Esophagus squamous epithelium (tissue), 5 donors: ENCODE measurements at places on chromosomes 2 and 18.

DNA sequence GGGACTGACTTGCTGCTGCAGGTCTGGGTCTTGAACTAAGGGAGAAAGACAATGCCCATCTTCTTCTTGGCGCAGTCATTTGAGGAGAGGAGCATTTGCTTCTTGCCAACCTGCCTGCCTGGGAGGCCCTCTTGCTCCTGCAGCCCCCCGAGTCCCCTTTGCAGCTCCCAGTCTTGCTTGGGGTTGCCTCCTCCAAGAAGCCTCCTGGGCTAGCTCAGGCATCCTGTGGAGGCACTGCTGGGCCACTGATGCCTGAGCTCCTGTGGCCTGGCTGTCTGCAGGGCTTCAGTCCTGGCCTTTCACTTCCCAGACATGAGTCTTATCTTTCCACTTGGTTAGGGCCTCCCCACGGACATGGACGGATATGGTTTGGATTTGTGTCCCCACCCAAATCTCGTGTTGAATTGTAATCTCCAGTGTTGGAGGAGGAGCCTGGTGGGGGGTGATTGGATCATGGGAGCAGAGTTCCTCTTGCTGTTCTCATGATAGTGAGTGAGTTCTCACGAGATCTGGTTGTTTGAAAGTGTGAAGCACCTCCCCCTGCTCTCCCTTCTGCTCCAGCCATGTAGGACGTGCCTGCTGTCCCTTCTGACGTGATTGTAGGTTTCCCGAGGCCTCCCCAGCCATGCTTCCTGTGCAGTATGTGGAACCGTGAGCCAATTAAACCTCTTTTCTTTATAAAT is 17.3 kb downstream of the HPCAL1 start:
- DNase-seq = no peak

- DNase-seq = no peak
Observed at GRCh38 chr2:102256276-102256675, 55.1 kb upstream of the IL1RL1 start.

DNA sequence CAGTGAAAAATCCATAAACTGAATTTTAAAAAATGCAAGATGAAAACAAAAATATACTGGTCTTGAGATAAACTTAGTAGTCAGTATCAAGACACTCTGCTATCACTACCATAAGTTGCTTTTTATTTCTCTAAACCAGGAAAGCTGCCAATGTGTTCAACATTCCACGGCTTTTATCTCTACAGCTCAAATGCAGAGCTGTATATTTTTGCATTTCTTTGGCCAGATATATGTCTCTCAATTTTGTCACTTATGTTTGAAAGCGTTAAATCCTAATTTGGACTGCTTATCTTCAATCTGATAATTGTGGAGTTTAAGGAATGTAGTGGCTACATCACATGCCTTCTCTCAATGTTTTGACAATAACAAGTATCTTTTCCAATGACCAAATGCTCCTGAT is 609.5 kb downstream of the EPHA4 start:
- no peak for DNase-seq

- DNase-seq = no peak
Observed at GRCh38 chr18:11932393-11932792, 24.3 kb upstream of the MPPE1 start.

DNA sequence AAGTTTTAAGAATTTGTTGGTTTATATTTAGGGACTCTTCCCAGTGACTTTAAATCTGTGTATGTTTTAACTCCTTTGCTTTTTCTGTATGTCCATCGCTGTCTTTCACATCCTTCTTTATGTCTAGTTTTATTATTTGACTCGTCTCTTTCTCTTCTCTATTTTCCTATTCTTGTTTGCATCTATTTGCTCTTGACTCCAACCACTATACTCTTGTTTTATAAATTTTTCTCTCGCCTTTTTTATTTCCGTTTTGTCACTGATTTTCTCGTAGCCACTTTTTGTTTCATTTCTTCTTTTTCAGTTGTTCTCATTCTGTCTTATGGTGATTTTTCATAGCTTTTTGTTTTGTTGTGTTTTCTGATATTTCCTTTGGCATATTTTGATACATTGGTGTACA is 170.5 kb upstream of the NETO1 start:
- no peak for DNase-seq

DNA sequence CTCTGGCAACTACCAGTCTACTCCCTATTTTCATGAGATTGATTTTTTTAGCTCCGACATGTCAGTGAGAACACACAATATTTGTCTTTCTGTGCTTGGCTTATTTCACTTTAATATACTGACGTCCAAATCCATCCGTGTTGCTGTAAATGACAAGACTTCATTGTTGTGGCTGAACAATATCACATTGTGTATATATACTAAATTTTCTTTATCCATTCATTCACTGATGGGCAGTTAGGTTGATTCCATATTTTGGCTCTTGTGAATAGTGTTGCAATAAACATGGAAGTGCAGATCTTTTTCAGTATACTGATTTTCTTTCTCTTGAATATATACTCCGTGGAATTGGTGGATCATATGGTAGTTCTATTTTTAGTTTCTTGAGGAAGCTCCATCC is 5.8 kb upstream of the TTC21B start:
- DNase-seq = no peak

DNA sequence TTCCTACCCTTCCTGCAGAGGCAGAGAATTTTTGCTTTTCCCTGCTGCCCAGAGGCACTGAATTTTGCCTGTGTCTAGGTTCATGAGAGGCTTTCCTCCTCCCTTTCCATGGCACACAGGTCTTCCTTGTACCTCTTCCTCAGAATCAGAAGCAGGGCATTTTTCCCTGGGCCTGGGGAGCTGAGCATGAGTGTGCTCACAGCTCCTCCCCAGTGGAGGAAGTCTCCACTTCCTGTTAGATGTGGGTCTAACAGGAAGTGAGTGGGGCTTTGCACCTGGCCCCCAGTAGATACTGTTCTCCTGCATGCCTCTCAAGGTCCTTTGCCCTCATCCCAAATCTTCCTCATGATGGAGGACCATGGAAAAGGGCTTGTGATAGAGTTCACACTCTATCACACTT is 297.2 kb upstream of the FIGN start:
- DNase-seq = no peak

- DNase-seq = no peak
Observed at GRCh38 chr2:195579776-195580555, 77.1 kb upstream of the SLC39A10 start.

- no peak for DNase-seq
Observed at GRCh38 chr2:65608466-65608865, 176.1 kb upstream of the SPRED2 start.

- DNase-seq = no peak
Observed at GRCh38 chr18:5503740-5504139, 40.1 kb downstream of the EPB41L3 start.

DNA sequence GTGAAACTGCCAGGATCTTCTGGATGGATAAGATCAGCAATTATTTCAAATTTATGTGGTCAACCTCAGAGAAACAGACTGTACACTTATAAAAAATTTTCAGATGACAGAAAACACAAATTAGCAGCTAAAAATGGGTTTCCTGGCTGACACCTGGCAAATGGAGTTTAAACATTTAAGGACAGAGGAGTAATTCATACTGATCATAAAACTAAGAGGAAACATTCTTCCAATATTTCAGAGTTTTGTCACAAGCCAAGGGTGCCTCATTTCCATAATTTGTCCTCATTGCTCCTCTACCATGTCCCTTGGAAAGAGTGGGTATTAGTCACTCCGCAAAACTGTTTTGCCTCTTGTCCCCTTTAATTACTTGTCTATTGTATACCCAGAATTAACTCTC is 70.2 kb downstream of the TMEFF2 start:
- no peak for DNase-seq

GRCh38 chr2:45901468-45902032 is 250.1 kb downstream of the PRKCE start:
- no peak for DNase-seq

- no peak for DNase-seq
Observed at GRCh38 chr2:11495844-11496681, 30.1 kb upstream of the E2F6 start.

- DNase-seq = no peak
Observed at GRCh38 chr2:188293601-188294351, 2.1 kb downstream of the GULP1 start.

- DNase-seq = no peak
Observed at GRCh38 chr18:11322716-11323115, 173.3 kb upstream of the PIEZO2 start.

GRCh38 chr2:117360586-117360985 is 453.9 kb upstream of the DDX18 start:
- no peak for DNase-seq

- DNase-seq = no peak
Observed at GRCh38 chr18:63961435-63961980, 8.4 kb upstream of the SERPINB8 start.

- no peak for DNase-seq
Observed at GRCh38 chr2:105373895-105374401, 24.9 kb downstream of the FHL2 start.

DNA sequence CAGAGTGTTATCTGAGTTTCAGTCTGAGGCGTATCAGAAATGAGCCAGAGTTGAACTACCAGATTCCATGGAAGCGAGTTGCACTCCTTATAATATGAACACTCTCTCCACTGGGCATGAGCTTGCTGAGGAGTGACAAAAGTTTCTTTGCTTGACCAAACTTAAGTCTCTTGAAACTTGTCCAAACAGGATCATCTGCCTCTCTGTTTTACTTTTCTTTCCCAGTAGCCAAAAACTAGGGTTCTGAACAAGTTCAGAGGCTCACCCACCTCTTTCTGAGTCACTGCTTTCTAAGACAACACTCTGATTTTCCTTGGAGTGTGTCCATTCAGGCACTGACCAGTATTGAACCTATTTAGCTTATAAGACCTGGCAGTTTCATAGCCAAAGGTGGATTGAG is 233.2 kb upstream of the TCF4 start:
- no peak for DNase-seq

- DNase-seq = no peak
Observed at GRCh38 chr2:127090281-127091120, 16.5 kb downstream of the BIN1 start.

DNA sequence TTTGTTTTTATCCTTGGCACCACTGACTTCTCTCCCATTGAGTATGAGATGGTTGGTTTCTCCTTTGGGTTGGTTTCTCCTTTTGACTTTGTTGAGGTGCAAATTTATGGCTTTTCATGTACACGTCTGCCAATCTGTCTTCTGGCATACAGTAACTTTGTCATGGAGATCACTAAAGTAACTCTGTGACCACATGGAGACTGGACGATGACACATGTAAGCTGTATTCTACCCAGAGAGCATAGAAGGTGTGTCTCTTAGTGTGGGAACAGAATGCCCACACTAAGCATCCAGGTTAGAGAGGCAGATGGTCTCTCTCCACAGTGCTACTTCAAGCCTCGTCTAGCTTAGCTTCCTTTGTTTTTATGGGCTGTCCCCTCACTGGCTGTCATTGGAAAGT is 897.5 kb downstream of the SUCLG1 start:
- DNase-seq = no peak

GRCh38 chr2:223860809-223861738 is 23.7 kb upstream of the AP1S3 start:
- no peak for DNase-seq

DNA sequence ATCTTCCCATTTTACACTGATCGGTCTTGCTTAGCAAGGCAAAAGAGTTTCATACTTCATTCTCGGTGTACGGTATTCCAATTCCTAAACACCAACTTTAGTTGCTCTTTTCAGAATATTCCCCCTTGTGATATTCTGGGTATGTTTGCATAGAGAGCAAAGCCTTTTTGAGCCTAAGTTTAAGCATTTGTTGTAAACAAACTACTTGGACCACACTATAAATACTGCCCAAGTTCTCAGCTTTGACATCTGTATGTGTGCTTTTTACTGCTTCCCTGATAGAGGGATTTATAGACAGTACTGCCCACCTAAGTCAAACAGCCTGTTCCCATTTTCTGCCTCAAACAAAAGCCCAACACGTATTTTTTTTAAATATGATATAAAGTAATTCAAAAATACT is 36.9 kb downstream of the CCBE1 start:
- DNase-seq = no peak

DNA sequence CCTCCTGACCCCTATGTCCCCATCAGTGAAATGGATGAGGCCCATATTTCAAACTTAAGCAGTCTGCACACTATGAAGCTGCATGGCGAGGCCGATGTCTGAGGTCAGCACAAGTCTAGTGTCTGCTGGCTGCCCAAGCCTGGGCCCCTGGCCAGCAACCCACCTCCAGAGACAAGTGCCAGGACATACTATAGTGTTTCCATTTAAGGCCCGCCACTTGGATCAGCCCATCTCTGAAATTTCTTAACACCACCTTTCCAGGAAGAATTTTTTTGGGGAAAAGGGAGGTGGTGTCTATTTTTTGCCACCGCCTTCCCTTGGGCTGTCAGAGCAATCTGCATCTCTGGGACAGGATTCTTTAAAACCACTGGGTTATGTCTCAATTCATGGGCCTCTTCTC is 1.8 kb downstream of the ACVR1 start:
- no peak for DNase-seq

GRCh38 chr2:166351319-166351718 is 24.4 kb downstream of the SCN9A start:
- no peak for DNase-seq

DNA sequence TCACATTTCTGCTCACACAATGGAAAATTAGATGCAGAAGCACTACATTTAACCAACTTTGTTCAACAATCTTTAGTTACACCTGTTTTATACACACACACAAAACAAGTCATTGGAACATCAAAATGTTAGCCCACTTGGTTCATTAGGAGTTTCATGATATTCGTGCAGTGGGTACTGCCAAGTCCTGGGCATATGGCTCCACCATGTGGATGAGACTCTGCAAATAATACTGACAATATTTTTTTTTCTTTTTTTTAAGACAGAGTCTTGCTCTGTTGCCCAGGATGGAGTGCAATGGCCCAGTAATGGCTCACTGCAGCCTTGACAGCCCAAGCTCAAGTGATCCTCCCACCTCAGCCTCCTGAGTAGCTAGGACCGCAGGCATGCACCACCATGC is 34.5 kb upstream of the GRB14 start:
- no peak for DNase-seq

GRCh38 chr2:220478305-220479058 is 851.1 kb downstream of the SLC4A3 start:
- DNase-seq = no peak

DNA sequence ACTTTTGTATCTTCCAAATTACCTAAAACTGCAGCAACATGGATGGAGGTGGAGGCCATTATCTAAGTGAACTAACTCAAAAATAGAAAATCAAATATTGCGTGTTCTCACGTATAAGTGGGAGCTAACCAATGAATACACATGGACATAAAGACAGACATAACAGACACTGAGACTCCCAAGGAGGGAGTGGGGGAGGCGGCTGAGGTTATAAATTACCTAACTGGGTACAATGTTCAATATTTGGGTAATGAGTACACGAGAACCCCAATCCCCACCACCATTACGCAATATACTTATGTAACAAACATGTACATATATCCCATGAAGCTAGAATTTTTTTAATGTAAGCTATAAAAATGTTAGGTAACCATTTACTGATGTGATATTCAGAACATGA is 119.8 kb downstream of the RTTN start:
- no peak for DNase-seq

- no peak for DNase-seq
Observed at GRCh38 chr2:33444967-33445366, 31.5 kb upstream of the RASGRP3 start.

- no peak for DNase-seq
Observed at GRCh38 chr2:8249141-8249540, 432.7 kb upstream of the ID2 start.

GRCh38 chr2:133568172-133568571 is at the start of gene NCKAP5:
Gene NCKAP5 (minus strand): TSS chr2:133568463. CDS start chr2:133517526, 50,937 bp downstream.
- DNase-seq = no peak
